ENCODE measurements at places on chromosomes 5 and 9.

- no peak for DNase-seq
Observed at GRCh38 chr5:180803181-180804128, 849 bp upstream of the MGAT1 start.

- DNase-seq: no peak
Observed at GRCh38 chr5:14206028-14206725, 63.0 kb downstream of the TRIO start.

GRCh38 chr5:88470745-88471144 is 202.1 kb upstream of the TMEM161B start:
- no peak for DNase-seq

DNA sequence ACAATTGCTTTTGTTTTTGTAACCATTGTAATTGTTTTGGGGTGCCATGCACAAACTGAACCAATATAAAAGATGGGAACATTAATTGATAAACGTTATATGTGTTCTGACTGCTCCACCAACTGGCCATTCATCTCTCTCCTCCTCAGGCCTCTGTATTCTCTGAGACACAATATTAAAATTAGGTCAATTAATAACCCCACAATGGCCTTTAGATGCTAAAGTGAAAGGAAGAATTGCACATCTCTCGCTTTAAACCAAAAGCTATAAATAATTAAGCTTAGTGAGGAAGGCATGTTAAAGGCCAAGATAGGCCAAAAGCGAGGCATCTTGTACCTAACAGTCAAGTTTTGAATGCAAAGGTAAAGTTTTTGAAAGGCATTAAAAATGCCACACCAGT is 448.4 kb upstream of the ITGA1 start:
- DNase-seq: no peak

DNA sequence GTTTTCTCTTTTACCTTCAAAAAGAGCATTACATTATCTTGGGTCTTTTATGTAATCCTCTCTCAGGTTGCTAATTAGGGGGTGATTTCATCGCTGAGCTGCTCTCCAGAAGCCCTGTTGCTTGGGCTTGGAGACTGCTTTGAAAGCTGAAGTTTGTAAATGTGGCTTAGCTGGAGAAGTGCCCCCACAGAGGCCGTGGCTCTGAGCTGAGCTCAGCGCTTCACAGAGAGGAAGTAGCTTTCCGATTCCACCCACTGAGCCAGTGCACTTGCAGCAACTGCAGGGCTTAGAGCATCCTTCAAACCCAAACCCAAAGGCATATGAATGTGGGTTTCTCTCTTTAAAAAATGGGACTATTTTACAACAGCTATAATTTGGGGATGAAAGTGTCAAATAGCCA is 13.7 kb upstream of the NXNL2 start:
- no peak for DNase-seq

- DNase-seq: no peak
Observed at GRCh38 chr5:121053055-121053985, 589.2 kb downstream of the PRR16 start.

GRCh38 chr5:118506217-118506852 is 482.0 kb downstream of the DTWD2 start:
- DNase-seq: no peak

- DNase-seq: no peak
Observed at GRCh38 chr9:10008101-10008799, 604.6 kb downstream of the PTPRD start.

- DNase-seq: no peak
Observed at GRCh38 chr5:174354571-174354970, 309.1 kb downstream of the NSG2 start.

- DNase-seq: no peak
Observed at GRCh38 chr9:12166518-12166917, 526.7 kb upstream of the TYRP1 start.

GRCh38 chr9:128415281-128415680 is 5.4 kb upstream of the CERCAM start:
- DNase-seq: no peak

DNA sequence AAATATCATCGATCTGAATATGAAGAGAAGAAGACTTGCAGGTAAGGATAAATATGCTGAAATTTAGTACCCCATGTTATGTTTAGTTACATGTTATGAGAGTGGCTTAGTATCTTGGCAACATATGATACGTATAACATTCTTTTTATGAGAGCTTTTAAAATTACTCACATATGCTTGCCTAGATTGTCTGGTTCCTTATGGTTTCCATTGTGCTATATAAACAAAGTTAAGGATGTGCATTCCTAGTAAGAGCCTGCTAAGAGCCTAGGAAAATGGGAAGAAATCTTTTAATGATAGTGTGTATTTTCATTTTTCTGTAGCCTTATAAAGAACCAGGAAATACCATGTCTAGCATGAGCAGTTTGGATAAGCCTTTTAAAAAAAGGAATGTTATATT is 112.0 kb upstream of the KCNN2 start:
- no peak for DNase-seq

- DNase-seq: no peak
Observed at GRCh38 chr5:172871982-172872381, 37.9 kb downstream of the ERGIC1 start.

DNA sequence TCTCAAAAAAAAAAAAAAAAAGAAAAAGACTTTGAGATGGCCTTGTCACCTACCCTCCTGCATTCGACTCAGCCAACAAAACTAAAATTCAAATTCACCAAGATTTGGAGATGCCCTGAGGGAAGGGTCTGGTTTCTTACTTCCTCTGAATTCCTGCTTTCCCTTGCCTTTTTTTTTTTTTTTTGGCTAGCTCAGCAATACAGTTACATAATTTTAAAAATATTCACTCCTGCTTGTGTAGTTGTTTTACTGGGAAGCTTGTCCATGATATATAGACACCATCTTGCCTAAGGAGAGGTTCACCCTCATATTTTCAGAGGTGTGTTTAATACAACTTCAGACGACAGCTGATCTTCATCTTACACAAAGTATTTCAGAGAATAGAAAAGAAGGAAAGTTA is 21.3 kb upstream of the SERINC5 start:
- no peak for DNase-seq

DNA sequence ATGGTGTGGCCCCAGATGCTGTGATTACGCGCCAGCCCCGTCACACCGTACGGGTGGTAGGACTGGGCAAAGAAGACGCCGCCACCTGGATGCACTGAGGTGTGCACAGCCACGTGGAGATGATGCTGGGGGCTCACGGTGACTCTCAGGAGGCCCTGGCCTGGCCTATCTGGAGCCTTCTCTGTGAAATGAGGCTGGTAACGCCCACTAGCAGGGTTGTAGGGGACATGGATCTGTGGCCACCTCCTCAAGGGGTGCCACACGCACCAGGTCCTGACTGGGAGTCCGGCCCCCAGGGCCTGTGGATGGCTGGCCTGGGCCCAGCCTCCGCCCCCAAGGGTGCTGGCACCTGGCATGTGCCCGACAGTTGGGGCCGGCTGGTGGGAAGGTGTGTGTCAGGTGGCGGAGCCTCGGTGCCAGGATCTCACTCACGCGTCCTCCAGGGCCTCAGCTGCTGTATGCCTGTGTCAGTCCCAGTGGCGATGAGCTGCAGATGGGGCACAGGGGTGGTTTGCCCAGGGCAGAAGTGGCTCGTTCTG is 32.4 kb downstream of the NEK6 start:
- peak; percentile 52 for DNase-seq
